Heart right ventricle (tissue), 16 donors: ENCODE measurements at places on chromosomes 12 and 14. TPM values are rescaled to one million over a fixed set of nuclear protein-coding genes. Genes with fewer than 3 reads are reported as not detected.

The SPSB2 gene
- total RNA-seq, result 3.5 TPM

The KRT72 gene
- total RNA-seq, result not detected

DNA sequence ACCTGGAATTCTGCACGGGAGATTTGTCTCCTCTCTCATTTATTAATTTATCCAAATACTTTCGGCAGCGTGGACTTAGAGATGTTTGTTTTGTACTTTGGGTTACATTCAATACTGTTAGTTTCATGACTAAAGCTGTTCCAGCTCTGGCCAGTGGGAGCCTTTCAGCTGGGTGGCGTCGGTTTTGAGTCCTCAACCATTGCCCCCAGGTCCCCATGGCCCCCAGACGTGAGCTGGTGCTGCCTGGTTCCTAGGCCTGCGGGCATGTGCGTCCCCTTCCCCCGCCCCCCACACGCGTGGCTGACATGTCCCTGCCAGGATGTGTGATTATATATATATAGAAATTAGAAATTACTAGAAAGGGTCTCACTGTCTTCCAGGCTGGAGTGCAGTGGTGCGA lies 48.2 kb downstream of the KIF26A start:
- peaks cover 49% of the 10 kb centered on the region for H3K4me1 ChIP-seq
- DNase-seq, result no peak
- H3K4me3 ChIP-seq, result no peak overlapping the region
- no peak overlapping the region for H3K27ac ChIP-seq

DNA sequence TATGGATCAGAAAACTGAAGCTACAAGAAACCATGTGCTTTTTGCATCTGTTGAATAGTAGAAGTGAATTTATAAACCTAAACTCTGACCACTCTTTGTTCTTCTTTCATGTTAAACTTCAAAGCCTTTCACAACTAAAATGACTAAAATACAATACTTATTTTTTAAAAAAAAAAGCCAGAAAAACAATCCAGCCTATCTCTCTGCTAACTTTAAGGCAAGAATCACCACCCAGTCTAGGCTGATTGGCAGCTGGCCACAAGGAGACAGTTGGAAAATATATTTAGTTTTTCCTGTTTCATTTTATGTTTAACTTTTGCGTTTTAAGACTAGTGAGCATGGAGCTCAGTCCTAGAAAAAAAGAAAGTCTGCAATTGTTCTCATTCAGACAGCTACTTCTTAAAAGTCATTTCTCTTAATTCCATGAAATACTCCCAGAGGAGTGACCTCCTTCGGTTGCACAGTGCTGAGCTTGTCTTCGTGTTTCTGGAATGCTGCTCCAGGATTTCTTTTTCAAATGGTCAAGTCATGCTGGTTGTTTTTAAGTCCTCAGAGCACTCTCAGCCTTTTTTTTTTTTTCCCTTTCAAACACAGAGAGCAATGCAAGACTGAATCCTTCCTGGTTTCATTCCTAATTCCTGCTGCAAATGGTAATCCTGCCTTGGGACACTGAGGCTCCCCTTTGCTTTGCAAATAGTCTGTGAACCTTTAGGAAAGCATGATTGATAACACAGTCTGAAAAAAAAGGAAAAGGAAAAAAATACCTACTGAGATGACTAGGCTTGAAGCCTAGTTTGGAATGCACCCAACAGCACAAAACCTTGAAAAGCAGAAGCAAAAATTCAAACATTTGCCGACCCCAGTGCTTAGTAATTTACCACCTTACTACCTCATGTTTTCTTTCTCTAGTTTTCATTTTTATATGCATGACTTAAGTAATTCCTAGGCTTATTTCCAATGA lies 233.3 kb upstream of the DAAM1 start:
- no peaks in the 10 kb centered on the region for H3K4me1 ChIP-seq
- H3K27me3 ChIP-seq, result no peaks in the 10 kb centered on the region
- no peaks in the 10 kb centered on the region for H3K36me3 ChIP-seq
- no peak for DNase-seq

DNA sequence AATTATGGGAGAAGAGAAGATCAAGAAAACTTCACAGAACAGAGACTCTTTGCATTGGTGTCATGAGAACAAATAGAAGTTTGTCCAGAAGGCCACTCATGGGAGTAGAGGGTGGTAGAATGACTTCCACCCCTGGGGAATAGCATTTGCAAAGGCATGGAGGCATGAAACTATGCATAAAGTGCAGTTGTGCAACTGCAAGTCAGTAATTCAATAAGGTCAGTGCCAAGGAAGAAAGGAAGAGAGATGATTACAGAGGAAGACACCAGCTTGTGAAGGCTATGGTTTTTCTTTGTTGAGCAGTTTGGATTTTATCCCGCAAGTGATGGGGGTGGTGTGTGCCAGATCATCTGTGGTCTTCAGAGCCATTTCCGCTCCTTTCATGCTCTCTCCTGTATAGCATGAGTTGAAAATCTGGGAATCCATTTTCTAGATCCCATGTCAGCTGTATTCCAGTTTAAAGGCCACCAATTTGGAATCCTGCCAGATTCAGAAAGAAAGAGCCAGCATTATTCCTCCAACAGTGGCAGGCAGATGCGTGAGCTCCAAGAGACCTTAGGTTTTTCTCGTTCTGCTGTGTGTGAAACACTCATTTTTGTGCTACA lies 67.6 kb upstream of the GRIN2B start:
- no peaks in the 10 kb centered on the region for H3K36me3 ChIP-seq
- H3K4me3 ChIP-seq, result no peak overlapping the region
- DNase-seq, result no peak
- H3K27ac ChIP-seq, result no peak overlapping the region

- H3K27me3 ChIP-seq, result peaks cover 6% of the 10 kb centered on the region
- H3K36me3 ChIP-seq, result no peaks in the 10 kb centered on the region
- H3K27ac ChIP-seq, result no peak overlapping the region
- DNase-seq, result no peak
- H3K4me3 ChIP-seq, result no peak overlapping the region
- H3K4me1 ChIP-seq, result peaks cover 31% of the 10 kb centered on the region
These were observed 3.4 kb downstream of the DCTN2 start for GRCh38 chr12:57543581-57543980.
